Fibroblast of mammary gland (primary cell): ENCODE measurements at places on chromosomes 1 and 21.
A peak's percentile ranks its signal among the peaks of the same experiment; 100 is the strongest.

DNA sequence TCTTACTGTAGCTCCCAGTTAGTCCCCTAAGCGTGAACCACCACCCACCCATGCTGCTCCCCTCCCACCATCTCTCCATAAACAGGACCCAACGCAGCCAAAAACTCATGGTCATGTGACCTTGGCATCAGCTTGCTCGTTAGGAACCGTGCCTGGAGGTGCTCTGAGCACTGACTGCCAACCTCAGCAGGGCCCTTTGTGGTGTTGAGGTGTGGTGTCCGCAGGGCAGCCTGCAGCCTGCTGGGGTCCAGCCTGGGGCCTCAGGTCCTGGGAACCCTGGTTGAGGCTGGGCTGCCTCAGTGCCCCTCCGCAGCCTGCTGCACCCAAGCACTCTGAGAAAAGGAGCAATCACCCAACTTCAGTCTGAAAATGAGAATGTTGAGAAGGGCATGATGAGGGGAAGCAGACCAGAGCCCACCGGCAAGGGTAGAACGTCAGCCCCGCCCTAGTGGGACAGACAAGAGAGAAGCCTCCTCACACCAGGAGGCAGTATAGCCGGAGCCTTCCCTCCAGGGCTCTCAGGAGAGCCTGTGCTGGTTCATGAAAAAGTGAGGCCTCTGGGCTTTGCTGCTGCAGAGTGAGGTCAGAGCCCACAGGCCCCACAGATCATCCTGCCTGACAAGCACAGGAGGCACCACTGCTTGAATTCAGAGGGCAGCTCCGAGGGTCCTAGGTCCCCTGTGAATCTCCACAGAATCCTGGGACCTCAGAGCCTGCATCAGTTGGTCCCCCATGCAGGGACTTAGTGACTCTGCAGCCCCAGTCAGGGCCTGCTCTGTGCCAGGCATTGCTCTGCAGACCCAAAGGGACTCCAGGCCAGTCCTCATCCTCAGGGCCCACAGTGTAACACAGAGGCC is 4.9 kb upstream of the COL6A2 start:
- peak; percentile 70 for DNase-seq

GRCh38 chr1:156616463-156616862 is 2.8 kb upstream of the HAPLN2 start:
- DNase-seq, result peak; percentile 54

DNA sequence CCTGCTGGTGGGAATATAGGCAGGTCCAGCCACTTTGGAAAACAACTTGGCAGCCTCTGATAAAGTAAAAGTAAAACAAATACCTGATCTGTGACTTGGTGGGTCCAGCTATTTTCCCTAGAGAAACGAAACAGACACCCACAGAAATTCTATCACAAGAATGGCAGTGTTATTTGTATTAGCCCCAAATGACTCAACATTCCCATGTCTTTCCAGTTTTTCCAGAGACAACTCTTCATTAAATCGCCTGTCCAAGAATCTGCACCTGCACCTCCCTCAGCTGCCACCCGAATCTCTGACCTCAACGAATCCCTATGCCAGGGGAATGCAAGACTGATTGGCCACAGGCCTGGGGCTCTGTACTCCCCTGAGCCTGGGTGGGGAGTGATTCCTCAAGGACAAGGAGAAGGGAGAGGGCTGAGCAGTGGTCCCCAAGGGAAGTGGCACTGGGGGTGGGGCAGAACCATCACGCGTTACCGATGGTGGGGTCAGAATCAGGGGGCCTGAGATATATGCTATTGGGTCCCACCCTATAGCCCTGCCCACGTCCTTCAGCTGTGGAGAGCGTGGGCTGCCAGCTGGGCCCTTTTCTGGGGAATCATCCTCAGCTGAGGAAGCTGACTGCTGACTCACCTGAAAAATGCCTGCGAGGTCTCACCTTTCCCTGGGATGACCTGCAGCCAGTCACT is 553.0 kb downstream of the PTPRU start:
- no peak for DNase-seq

GRCh38 chr1:46580140-46580903 is 23.7 kb downstream of the MKNK1 start:
- peak; percentile 31 for DNase-seq

- no peak for DNase-seq
Measured at GRCh38 chr1:42423681-42424080, 32.1 kb downstream of the ZMYND12 start.

DNA sequence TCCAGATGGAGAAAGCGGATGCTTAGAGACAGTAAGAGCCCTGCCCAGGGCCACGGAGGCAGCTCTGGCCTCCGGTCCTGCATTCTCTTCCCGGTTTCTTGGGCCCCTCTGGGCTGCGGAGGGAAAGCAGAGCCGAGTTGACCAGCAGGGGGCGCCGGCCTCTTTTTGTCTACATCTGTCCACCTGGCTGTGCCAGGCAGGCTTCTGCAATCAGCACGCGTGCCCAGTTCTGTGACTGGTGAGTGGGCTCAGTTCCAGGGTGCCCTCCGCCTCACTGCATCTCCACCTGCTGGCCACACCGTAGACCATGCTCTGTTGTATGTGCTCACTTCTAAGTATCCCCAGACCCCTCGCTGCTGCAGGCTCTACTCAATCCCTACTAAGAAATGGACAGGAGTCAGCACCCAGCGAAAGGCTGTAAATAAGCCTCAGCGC is 6.7 kb upstream of the HUNK start:
- DNase-seq, result peak; percentile 61

DNA sequence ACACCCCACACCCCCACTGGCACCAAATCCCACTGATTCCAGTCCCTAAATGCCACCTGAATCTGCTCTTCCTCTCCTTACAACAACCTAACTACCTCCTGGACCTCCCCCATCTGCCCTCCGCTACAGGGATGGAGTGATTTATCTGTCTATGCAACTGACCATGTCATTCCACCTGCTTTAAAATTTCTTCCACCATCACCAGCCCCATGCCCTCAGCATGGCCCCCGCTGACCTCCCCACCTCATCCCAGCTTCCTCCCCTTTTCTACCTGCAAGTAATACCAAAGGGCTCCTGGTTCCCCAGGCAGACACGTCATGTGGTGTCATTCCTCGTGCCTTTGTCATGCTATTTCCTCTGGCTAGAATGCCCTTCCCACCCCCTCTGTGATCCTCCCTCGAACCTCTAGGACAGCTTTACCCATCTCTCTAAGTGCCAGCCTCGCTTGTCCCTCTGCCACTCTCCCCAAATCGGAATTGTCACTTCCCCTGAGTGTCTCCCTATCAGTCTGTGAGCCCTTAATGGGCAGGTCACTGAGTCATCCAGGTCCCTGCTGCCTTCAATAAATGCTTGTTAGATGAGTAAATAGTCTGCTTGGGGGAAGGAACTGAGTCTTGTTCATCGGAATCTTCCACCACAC is 3.7 kb downstream of the GJB4 start:
- peak; percentile 9 for DNase-seq

DNA sequence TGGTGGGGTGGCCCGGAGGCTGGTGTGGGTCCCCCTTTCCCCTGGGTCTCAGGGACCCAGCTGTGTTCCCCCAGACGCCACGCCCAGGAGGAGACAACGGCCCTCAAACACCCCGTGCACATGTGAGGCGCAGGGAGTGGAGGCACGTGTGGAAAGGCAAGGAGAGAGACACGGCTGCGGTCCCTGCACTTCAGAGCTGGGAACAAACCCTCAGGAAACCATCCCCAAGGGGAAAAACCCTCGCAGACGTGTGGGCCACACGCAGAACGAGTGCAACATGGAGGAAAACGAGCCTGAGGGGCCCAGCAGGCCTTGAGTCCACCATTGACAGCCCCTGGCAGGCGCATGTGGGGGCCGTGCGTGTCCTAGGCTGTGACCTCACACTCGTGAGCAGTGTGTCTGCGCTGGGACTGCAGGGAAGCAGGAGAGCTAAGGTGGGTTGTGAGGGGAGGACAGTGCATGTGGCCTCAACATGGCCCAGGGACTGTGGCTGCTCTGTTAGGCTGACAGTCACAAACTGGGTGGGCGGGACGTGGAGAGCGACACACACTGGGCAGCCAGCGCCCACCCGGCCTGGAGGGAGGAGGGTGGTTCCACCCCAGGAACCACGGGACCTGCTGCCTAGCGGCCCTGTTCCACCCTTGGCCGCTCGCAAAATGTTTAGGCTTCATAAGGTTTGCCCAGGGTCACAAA is 20.0 kb downstream of the ITGB2 start:
- DNase-seq, result no peak

- no peak for DNase-seq
Measured at GRCh38 chr1:53079251-53079650, 17.2 kb downstream of the PODN start.

DNA sequence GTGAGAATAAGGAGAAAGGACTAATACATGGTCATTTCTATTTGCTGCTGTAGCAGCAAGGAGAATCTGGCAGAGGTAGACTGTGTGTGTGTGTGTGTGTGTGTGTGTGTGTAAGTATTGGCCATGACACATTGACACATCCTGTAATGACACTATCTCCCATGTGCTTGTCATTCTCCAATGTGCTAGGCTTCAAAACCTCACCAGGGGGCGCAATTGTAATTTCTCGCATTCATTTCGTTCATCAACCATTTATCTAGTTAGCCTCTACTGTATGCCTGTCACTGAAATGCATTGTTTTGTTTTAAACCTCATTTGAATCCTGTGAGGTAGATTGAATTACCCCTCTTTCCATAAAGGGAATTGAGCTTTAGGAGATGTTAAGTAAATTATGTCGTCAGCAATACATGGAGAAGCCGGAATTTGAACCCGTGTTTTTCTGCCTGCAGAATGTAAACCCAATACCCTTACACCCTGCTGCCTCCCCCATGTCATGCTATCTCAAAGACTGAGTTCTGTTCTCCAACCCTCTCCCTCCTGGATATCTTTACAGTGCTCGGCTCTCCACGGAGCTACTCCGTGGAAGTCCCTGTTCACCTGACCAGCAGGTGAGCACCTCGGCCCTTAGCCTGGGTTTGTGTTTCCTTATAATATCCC is 100.8 kb downstream of the UCK2 start:
- peak; percentile 77 for DNase-seq
